Activated CD8-positive, alpha-beta memory T cell treated with anti-CD3 and anti-CD28 coated beads, Interleukin-2, amount 10 ng/mL, durations not matched to agents 7 days and 5 days (primary cell): ENCODE measurements at places on chromosomes 12 and 14.

- no peaks in the 10 kb centered on the region for H3K27me3 ChIP-seq
- DNase-seq: no peak
- H3K36me3 ChIP-seq: no peaks in the 10 kb centered on the region
- H3K4me1 ChIP-seq: no peaks in the 10 kb centered on the region
- H3K27ac ChIP-seq: no peak overlapping the region
These were observed 437.0 kb downstream of the FSCB start for GRCh38 chr14:44070046-44070445.

- H3K27me3 ChIP-seq: no peaks in the 10 kb centered on the region
- H3K4me3 ChIP-seq: no peak overlapping the region
- H3K36me3 ChIP-seq: peaks cover 2% of the 10 kb centered on the region
- H3K4me1 ChIP-seq: peaks cover 6% of the 10 kb centered on the region
- H3K27ac ChIP-seq: no peak overlapping the region
These were observed 997 bp downstream of the PLEKHG7 start for GRCh38 chr12:92703786-92704185.

DNA sequence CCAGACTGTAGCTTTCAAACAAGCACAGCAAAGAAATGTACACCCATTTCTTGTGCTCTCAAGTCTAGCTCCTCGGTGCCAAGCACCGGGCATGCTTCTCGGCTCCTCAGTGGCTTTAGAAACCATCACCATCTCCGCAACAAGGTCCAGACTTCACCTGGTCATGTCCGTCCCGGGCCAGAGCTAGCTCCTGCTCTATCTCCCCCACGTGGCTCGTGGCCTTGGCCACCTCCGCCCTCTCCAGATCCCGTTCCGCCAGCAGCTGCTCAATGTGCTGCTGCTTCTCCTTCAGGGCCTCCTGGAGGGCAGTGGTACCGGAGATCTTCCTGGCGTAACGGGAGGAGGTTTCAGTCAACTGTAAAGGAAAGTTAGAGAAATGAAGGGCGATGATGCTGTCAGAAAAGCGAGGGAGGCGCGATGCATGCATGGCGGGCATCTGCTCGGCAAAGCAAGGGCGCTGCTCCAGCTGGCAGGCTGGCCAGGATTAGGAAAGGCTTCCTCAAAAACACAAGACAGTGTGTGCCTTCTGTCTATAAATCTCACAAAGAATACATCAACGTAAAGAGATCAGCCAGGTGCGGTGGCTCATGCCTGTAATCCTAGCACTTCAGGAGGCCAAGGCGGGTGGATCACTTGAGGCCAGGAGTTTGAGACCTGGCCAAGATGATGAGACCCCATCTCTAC, 67.4 kb downstream of the CLIP1 start:
- DNase-seq: no peak
- no peaks in the 10 kb centered on the region for H3K27me3 ChIP-seq
- peaks cover 35% of the 10 kb centered on the region for H3K36me3 ChIP-seq
- H3K27ac ChIP-seq: no peak overlapping the region

DNA sequence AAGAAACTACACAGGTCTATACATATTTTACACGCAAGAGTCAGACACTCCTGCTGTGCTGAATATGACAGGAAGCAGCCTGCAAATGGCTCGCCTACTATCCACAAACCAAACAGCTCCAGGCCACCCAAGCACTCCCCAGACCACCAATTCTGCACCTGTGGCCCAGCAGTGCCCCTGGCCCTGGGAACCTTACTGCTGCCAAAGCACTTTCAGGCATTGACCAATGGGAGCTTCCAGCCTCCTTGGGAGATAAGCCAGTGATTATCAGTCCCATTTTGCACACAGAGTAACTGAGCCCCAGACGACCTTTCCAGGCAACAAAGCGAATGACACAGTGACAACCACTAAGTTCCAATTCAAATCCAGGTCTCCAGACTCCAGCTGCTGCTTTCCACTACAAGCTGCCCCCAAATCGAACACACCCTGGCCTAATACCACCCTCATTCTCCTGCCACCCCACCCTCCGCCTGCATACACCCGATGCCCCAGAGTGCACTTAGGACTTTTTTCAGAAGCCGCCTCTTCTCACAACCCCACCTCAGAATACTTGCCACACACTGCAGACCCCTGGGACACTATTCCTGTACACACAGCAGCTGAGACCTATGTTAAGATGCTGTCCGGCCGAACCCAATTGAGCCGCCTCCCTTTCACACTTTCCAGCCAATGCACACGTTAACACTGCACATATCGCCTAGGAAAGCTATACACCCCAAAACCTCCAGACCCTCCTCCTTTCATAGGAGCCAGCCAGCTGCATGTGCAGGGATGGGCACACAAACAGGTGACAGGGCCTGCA, 126.1 kb upstream of the PRMT8 start:
- H3K36me3 ChIP-seq: no peaks in the 10 kb centered on the region
- no peak overlapping the region for H3K27ac ChIP-seq
- H3K27me3 ChIP-seq: peaks cover 23% of the 10 kb centered on the region
- H3K4me1 ChIP-seq: no peaks in the 10 kb centered on the region
- H3K4me3 ChIP-seq: no peak overlapping the region
- DNase-seq: no peak

GRCh38 chr12:96578526-96579125, 89.2 kb downstream of the CFAP54 start:
- peaks cover 4% of the 10 kb centered on the region for H3K4me1 ChIP-seq
- H3K27me3 ChIP-seq: peaks cover 7% of the 10 kb centered on the region
- no peak overlapping the region for H3K27ac ChIP-seq
